HCEC 1CT (cell line): ENCODE measurements at places on chromosomes 11 and 22.

DNA sequence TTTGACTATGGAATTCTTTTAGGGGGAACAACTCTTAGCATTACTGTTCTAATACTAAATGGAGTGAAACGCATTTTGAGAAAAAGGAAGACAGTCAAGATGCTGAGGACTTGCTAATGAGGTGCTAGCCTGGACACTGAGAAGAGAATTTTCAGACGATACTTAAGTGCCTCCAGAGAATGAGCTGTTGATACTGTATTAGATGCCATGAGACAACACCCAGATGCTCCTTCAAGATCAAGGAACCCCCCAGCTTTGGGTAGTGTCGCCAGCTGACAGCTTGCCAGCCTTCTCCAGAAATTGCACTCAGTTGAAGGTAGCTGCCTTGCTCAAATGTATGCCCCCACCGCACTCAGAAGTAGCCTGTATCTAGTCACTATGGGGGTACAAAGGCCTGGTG is 52.5 kb upstream of the SLC36A4 start:
- DNase-seq = no peak

- no peak for DNase-seq
Observed at GRCh38 chr11:105573091-105573490, 36.8 kb upstream of the GRIA4 start.

GRCh38 chr11:126219547-126219946 is 8.0 kb downstream of the FAM118B start:
- DNase-seq = no peak

- no peak for DNase-seq
Observed at GRCh38 chr22:19398206-19398605, 33.3 kb downstream of the HIRA start.

- no peak for DNase-seq
Observed at GRCh38 chr11:101397979-101398378, 185.8 kb downstream of the TRPC6 start.

DNA sequence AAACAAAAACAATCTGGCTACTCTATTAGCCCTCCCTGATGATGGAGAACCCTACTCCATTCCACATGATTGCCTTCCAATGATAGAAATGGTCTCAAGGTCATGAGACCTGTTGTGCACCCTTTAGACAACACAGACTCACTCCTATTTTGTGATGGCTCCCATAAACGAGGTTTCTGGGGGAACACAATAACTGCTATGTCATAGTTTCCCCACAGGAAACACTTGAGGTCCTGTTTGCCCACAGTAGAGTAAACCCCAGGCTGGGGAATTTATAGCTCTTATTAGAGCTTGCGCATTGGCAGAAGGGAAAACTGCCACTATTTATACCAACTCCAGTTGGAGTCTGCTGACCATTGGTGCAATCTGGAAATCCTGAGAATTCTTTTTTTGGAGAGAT is 28.7 kb downstream of the MIF start:
- no peak for DNase-seq

DNA sequence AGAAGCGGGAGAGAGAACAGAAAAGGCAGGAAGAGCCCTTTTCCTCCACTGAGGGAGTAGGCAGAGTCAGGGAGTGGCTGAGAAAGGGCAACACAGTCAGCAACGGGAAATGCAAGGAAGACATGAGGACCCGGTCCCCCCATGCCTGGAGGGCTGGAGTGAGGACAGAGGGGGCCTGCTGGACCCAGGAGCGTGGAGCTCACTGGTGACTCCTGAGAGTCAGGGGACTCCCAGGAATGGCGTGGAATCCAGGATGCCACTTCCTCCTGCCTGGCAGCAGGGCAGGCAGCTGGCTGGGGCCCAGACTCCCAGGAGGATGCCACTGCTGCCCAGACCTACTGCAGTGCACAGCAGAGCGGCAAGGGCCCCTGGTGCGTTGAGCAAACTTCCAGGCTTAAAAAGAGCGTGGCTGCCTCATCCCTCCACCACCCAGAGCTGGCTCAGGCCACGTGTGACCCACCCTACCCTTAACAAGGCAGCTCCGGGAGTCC is 11.3 kb downstream of the C11orf21 start:
- DNase-seq = no peak

DNA sequence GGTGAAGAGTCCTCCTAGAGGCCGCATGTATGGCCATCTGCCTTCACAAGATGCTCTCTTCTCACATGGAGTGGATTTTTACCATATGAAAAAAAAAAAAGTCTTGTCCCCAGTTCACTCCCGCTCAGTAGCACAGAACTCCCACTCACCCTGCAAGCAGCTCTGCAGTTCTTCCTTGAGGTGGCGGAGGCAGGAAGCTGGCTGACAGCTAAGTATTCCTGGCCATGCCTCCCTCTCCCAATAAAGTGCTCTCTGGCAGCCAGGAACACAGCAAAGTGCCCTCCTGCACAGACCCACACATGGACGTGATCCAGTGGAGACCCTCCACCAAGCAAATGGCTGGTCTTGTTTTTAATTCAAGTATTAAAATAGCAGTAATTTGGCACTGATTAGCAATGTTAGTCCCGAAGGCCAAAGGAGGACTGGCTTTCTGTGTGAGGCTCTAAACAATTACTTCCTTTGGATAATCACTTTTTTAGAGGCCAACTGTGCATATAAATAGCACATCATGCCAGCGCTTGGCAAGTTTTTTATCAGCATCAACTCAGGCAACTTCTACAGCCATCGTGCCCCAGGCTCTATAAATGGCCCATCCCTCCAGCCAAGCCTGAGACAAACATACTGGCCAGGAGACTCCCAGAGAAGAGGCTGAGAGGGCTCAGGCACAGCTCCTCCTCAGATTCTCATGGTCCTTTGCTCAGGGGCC is 413.6 kb downstream of the OPCML start:
- DNase-seq = no peak
